Endodermal cell (in vitro differentiated cells): ENCODE measurements at places on chromosomes 3 and 15. TPM values are rescaled to one million over a fixed set of nuclear protein-coding genes. Genes with fewer than 3 reads are reported as not detected.

DNA sequence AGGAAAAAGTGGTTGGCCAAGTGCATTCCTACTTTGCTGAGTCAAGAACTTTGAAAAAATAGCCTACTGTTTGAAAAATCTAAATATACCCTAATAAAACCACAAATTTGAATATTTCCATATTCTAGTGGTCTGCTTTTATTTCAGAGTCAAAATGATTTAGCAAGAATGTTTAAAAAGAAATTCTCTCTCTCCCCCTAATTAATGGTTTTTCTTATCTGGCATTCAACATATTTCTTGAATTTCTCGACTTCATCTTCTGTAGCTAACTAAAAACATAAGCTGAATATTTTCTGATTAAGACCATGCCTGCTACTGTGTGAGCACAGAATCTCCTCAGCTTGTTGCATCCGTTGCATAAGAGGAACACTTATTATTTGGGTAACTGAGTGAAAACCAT is 563.5 kb upstream of the TBL1XR1 start:
- no peak overlapping the region for H3K4me3 ChIP-seq
- no peaks in the 10 kb centered on the region for H3K36me3 ChIP-seq
- no peak for DNase-seq
- no peak overlapping the region for H3K27ac ChIP-seq
- no peaks in the 10 kb centered on the region for H3K4me1 ChIP-seq

DNA sequence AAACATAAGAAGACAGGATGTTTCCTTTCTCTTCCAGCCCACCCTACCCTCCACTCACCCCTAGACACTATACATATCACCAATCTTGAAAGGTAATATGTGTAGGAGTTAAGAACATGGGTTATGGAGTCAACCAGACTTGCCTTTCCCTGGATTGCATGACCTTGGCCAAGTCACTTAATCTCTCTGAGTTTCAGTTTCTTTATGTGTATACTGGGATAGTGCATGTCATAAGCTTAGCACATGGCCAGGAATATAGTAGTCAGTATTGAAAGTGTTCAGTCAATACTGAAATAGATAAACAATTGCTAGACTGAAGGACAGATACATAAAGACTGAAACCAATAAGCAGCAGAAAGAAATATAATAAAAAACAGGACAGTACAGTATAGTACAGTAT is 283.2 kb upstream of the STT3B start:
- no peaks in the 10 kb centered on the region for H3K27me3 ChIP-seq
- DNase-seq = no peak
- no peak overlapping the region for H3K27ac ChIP-seq
- H3K36me3 ChIP-seq = no peaks in the 10 kb centered on the region

DNA sequence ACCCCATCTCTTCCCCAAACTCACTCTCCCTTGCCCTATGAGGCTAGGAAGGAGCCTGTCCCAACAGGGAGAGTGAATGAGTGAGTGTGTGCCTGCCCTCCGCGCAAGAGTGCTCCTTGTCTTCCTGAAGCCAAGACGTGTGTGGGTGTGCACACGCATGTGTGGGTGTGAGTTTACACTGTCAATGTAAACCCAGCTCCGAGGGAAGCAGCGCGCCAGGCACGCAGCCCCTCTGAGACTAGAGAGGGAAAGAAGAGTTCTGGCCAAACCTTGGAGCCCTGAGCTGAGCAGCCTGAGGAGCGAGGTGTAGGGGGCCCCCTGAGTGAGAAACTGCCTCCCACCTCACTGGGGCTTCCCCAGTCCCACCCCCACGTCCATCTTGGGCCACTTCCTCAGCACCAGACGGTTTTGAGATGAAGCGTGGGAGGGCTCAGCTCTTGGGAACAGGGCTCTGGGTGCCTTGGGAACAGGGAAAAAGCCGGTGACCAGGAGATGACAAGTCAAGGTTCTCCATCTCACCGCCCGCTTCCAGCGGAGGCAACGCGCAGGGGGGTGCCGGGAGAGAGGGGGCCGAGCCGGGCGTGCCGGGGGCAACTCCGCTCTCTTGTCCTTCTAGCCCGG is 5.1 kb downstream of the MECOM start:
- no peaks in the 10 kb centered on the region for H3K36me3 ChIP-seq
- peak overlapping the region; percentile 20 for H3K4me3 ChIP-seq
- no peak overlapping the region for H3K27ac ChIP-seq
- H3K27me3 ChIP-seq = peaks cover 73% of the 10 kb centered on the region
- DNase-seq = peak; percentile 81

DNA sequence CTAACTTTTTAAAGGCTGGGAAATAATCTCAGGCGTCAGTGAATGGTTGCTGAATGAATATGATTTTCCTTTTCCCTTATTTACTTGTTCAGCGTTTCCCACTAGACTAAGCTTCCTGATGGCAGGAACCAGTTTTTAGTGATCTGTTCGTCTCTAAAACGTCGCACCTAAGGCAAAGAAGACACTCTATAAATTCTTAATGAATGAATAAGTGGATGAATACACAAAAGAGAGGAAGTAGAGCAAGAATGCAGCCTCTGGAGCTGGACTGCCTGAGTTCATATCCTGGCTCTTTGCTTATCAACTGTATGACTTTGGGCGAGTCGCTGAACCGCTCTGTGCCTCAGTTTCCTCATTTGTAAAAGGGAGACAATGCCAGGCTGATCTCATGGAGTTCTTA is 38.7 kb downstream of the WNT7A start:
- H3K4me1 ChIP-seq = no peaks in the 10 kb centered on the region
- no peak overlapping the region for H3K27ac ChIP-seq
- no peaks in the 10 kb centered on the region for H3K36me3 ChIP-seq
- H3K4me3 ChIP-seq = no peak overlapping the region

DNA sequence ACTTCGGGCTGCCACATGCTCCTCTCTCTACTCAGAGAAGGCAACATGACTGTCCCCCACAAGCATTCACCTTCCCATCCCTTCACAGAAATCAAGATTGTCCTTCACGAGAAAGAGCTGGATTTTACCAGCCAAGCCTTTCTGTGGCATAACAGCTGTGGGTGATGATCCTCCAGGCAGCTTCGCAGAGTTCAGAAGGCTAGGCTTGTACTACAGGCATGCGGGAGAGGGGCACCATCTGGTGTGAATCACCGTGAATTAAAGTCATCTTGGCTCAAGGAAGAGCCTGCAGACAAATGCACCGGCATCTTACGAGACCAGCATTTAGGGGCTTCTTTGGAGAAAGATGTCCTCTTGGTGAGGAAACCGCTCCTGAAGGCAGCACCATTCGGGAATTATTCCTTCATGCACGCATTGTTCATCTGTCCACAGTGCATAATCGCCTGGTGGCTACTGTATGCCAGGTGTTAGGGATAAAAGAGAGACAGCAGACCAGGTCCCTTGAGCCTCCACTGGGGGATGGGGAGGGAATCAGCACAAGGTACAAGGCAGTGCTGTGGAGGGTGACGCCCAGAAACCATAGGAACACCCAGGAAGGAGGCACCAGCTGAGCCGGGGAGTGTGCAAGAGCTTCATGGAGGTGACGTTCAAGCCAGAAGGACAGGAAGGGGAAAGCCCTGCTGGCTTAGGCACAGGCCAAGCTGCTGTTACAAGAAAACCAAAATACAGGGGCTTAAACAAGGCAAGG is 108.6 kb downstream of the TMEM266 start:
- no peak for DNase-seq
- peaks cover 2% of the 10 kb centered on the region for H3K4me1 ChIP-seq
- no peak overlapping the region for H3K27ac ChIP-seq
- no peak overlapping the region for H3K4me3 ChIP-seq

GRCh38 chr15:57203906-57204305 is 172.4 kb upstream of the CGNL1 start:
- no peak overlapping the region for H3K4me3 ChIP-seq
- peaks cover 7% of the 10 kb centered on the region for H3K4me1 ChIP-seq
- H3K27me3 ChIP-seq = no peaks in the 10 kb centered on the region
- H3K27ac ChIP-seq = no peak overlapping the region
- H3K36me3 ChIP-seq = peaks cover 4% of the 10 kb centered on the region

DNA sequence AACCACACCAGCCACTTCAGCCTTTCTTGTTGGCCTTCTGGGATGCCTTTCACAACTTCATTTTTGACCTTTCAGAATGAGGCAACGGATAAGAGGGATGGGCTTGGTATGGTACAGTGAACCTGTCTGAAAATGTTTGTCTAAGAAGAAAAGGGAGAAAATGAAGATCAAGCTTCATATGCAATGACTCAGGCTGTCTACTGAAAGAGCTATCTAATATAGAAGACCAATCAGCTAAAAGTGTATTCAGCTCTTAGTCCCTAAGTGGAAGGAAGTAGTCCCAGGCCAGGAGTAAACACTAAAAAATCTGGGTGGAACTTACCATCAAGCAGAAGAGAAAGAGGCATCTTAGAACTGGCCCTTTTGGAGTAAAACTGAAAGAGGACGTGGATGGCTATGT is 12.2 kb upstream of the UPK1B start:
- H3K27me3 ChIP-seq = no peaks in the 10 kb centered on the region
- H3K27ac ChIP-seq = no peak overlapping the region
- H3K4me1 ChIP-seq = no peaks in the 10 kb centered on the region
- no peak overlapping the region for H3K4me3 ChIP-seq
- no peak for DNase-seq

GRCh38 chr15:73051391-73051806 is 864 bp upstream of the NEO1 start:
- peaks cover 16% of the 10 kb centered on the region for H3K4me1 ChIP-seq
- H3K27me3 ChIP-seq = no peaks in the 10 kb centered on the region
- peak; percentile 76 for DNase-seq
- no peaks in the 10 kb centered on the region for H3K36me3 ChIP-seq
- peak overlapping the region; percentile 89 for H3K27ac ChIP-seq
- H3K4me3 ChIP-seq = peak overlapping the region; percentile 80

Gene TGM5
- total RNA-seq = not detected in 3 replicates

Gene POTEB
- not detected in 2 replicates for total RNA-seq
